ENCODE measurements at places on chromosomes 11 and 22.

GRCh38 chr11:95500466-95500865, 269.5 kb upstream of the SESN3 start:
- no peak for DNase-seq

GRCh38 chr11:42494459-42494858, 817.3 kb upstream of the API5 start:
- DNase-seq, result no peak

DNA sequence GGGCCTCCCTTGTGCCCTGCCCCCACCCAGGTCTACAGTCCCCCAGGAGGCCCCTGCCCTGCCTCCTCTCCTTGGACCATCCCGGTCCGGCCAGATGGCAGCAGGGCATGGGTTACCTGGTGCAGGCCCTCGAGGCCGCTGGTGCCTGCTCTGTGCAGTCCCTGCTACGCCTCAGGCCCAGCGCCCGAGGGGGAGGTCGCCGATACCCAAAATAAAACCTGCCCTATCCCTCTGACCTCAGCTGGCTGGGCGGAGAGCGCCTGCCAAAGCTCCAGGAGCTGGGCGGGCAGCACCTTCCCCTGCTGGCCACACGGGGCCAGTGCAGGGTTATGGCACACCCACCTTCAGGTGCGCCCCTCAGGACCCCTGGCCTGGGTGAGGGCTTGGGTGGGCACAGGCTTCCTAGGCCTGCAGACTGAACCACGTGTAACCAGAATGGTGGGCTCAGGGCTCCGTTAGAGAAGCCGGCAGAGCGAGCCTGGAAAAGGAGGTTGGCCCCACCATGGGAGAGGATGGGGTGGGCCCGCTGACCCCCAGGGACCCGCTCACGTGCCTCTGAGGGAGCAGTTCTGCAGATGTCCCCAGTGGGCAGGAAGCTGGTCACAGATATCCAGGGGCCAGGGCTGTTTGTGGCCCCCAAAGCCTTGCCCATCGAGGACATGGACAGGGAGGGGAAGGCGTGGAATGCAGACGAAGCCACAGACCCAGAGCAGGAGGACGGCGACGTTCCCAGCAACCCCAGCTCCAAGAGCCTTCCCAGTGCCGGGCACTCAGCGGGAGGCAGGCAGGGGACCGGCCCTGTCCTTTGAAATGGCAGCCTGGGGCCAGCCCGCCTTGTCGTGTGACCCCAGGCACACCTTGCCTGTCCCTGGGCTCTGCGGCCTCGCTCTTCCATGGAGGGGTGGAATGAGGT, 1.7 kb upstream of the TNNT3 start:
- no peak for DNase-seq

- DNase-seq, result no peak
These were observed 16.4 kb upstream of the OR6M1 start for GRCh38 chr11:123822599-123822998.

DNA sequence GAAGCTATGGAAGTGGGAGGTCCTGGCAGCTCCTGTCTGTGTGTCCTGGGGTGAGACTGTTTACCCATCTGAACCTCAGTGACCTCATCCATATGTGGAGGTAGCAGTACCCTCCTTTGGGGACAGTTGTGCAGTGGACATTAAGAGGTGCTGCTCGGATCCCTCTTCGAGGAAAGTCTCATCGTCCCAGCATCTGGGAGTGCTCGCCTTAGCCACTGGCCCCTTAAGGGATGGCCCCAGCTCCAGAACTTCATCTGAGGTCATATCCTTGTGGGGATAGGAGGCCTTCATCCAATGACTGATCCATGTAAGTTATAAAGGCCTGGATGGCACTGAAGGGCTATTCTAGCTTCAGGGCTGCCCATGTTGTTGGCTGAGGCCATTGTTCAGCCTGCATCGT, 538.1 kb downstream of the MIAT start:
- no peak for DNase-seq

DNA sequence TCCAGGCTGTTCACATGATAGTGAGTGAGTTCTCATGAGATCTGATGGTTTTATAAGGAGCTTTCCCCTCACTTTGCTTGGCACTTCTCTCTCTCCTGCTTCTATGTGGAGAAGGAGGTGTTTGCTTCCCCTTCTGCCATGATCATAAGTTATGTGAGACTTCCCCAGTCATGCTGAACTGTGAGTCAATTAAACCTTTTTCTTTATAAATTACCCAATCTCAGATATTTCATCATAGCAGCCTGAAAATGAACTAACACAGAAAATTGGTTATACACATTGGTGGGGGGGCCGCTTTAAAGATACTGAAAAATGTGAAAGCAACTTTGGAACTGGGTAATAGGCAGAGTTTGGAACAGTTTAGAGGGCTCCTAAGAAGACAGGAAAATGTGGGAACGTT, 741.1 kb upstream of the LUZP2 start:
- no peak for DNase-seq

DNA sequence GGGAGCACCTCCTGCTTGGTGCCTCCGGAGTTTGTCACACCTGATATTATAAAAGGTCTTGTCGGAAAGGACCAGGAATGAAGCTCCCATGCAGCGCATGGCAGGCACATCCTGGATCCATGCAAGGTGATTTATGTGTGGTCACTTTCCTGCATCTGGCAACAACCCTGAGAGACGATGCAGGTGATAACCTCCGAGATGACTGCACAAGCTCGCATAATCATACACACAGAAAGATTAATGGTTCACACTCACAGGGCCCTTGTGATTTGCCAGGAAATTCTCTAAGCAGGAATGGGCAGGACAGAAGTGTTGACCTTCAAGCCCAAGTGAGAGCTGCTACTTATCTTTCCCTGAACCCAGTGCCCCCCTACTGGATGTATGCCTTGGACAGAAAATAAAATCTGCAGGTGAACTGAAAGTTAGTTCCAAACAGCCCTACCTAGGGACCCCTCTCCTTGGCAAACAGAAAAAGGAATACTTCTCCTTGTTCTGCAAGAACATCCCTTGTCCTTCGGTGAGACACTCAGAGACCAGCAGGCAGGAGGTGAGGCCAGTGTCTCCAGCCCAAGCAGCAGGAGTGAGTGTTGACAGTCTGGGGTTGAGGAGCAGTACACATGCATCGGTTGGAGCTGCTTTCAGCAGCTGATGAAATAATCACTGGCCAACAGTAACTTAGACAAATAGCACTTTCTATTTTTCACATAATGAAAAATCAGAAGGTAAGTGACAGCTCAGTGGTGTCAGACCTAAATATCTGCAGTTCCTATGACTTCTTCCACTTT, 619.4 kb upstream of the B3GAT1 start:
- DNase-seq, result no peak

GRCh38 chr22:35437049-35437448, 37.1 kb downstream of the MCM5 start:
- DNase-seq, result no peak

GRCh38 chr11:116373104-116373944, 399.5 kb downstream of the BUD13 start:
- DNase-seq, result no peak

DNA sequence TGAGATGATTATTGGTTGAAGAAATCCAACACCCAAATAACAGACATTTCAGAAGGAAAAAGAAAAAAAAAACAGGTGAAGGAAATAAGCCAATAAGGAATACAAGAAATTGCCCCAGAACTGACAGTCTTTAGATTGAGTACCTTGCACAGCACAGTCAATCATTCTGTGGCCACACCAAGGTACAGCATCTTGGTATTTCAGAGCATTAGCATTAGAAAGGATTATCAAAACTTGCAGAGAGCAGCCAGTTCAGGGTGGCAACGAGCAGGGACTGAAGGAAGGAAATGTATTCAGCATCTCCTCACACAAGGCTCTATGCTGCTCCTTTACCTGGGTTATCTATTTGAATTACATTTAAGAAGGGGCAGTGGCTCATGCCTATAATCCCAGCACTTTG, 2.1 kb downstream of the ADA2 start:
- DNase-seq, result no peak

GRCh38 chr11:118047749-118048148, 29.1 kb upstream of the TMPRSS4 start:
- DNase-seq, result no peak

- no peak for DNase-seq
These were observed 85.2 kb upstream of the VPREB1 start for GRCh38 chr22:22159384-22159783.

- no peak for DNase-seq
These were observed 30.1 kb downstream of the EXT2 start for GRCh38 chr11:44125598-44125997.

- no peak for DNase-seq
These were observed 469 bp downstream of the ZBED5 start for GRCh38 chr11:10857459-10857708.

- DNase-seq, result no peak
These were observed 398.2 kb downstream of the SHANK2 start for GRCh38 chr11:70854201-70854600.

GRCh38 chr22:46609724-46610201, 10.4 kb upstream of the GRAMD4 start:
- no peak for DNase-seq

DNA sequence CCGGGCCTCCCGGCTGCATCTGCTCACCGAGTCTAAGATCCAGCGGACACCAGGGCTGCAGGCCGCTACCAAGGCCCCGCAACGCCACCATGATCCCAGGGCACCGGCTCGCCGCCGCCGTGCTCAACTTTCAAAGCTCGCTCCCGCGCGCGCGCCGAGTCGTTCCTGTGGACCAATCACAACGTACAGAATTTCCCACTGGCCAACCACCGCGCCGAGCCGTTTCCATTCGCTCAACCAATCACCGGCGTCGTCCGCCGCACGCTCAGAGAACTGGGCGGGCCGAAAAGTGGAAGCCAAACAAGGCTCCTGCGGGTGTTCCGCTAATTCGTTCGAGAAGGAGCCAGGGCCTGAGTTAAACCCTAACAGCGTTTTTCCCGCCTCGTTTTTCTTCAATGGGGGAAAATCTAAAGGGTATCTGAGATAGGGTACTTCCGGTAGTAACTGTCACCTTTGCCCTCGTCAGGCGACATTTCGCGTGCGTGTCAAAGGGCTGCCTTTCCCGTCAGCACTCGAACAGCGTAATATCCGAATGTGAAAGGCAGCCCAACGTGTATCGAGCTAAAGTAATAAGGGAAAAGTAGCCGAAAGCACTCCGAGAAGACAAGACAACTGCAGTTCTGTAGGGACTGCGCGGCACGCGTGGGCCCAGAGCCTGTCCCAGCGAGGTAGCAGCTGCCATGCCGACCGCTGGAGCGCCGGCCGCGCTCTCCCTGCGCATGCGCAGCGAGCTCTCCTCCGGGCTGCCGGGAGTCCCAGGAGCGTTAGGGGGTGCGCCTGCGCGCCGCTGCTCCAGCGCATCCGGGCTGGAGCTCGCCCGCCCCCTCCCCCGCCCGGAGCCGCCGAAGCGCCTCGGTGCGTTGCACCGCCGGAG, at the start of the genes NCAPD3 and VPS26B:
Gene NCAPD3, minus strand, starts transcription at position 132 of the 874 bp plus-strand sequence. Its CDS starts 41 bp downstream, at position 91.
Gene VPS26B, plus strand, starts transcription at position 836 of the 874 bp plus-strand sequence. CDS start 452 bp downstream, outside the sequence.
- DNase-seq, result peak; percentile 95

DNA sequence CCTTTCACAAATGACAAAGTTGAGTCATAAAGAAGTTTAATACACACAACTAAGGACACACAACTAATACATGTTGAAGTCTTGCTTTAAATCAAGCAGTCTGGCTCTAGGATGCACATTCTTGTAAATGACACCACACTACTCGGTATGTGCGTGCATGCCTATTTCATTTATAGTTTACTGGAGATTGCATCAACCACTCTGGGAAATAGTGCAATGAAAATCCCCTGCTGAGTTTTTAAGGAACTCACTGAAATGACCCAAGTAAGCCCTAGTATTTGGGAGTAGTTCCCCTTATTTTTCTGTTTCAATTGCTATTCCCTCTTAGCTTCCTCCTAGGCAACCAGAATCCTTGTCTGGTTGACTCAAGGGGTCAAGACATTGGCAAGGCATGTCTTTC, 160.2 kb upstream of the LARGE1 start:
- DNase-seq, result no peak

DNA sequence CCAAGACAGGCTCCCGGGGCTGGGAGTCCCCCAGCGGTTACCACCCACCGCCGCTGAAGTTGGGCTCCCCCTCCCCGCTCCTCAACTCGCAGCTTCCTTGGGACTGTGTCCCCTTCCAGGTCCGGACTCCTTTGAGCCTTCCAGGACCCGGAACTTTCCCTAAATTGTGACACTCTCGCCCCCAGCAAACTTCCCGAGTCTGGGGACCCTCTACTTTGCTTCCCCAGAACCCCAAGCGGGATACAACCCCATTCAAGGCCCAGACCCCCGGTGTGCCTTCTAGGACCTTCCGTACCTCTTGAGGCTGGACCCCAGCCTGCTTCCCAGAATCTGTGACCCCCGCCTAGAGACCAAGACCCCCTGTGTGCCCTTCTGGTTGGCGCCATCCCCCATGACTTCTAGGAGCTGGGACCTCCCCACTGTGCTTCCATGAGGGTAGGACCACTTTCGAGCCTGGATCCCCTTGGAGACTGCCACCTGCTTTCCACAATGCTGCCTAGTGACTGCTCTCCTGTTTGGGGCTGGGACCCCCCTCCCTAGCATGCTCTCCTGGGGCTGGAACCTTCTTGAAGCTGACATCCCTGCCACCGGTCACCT, 587 bp downstream of the MYRF start:
- DNase-seq, result no peak

GRCh38 chr11:86447763-86448480, 73.2 kb downstream of the CCDC81 start:
- no peak for DNase-seq
